ENCODE measurements at places on chromosomes 2 and 18. TPM values are rescaled to one million over a fixed set of nuclear protein-coding genes. Genes with fewer than 3 reads are reported as not detected.
A peak's percentile ranks its signal among the peaks of the same experiment; 100 is the strongest.

Gene SMIM21
- total RNA-seq = not detected

Gene CD207
- total RNA-seq = not detected

Gene XDH
- total RNA-seq = 0.15 TPM

GRCh38 chr2:232809349-232810124, 33.2 kb upstream of the KCNJ13 start:
- H3K27me3 ChIP-seq = no peaks in the 10 kb centered on the region
- H3K4me3 ChIP-seq = no peak overlapping the region
- H3K4me1 ChIP-seq = no peaks in the 10 kb centered on the region
- DNase-seq = no peak
- no peak overlapping the region for H3K27ac ChIP-seq

GRCh38 chr2:160647967-160648685, 154.5 kb upstream of the RBMS1 start:
- no peak overlapping the region for H3K27ac ChIP-seq
- no peaks in the 10 kb centered on the region for H3K4me1 ChIP-seq
- H3K36me3 ChIP-seq = no peaks in the 10 kb centered on the region

- peaks cover 16% of the 10 kb centered on the region for H3K4me1 ChIP-seq
- H3K4me3 ChIP-seq = no peak overlapping the region
- DNase-seq = peak; percentile 62
- no peaks in the 10 kb centered on the region for H3K27me3 ChIP-seq
- H3K27ac ChIP-seq = no peak overlapping the region
Observed at GRCh38 chr2:159035790-159036411, 67.5 kb downstream of the TANC1 start.

DNA sequence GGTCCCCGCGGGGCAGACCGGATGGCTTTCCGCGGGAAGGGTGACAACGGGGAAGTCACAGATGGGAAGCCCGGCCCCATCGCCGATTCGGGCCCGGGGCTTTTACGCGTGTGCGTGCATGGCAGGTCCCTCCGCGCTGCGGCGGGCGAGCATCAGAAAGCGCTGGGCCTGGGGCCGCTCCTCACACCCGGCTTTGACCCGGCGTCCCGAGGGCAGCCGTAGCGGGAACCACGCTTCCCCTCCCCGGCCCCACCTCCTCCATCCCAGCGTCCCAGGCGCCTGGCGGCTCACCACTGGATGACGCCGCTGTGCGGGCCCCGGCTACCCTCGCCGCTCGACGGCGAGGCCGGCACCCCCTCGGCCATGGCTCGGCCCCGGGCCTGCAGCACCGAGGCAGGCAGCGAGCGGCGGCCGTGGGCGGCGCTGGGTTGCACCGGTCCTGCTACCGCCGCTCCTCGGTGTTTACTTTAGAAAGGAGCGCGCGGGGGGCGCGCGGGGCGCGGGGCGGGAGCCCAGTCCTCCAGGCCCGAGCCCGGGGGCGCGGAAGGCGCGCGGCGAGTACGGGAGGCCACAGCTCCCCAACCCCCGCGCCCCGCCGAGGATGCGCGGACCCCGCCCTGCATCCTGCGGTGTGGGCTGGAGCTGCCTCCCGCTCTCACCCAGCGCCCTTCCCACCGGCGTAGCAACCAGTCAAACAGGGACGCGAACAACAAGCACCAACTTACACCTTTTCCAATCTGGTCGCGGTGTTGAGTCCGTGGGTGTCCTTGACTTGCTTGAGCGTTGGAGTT, 806 bp downstream of the RFX8 start:
- H3K4me1 ChIP-seq = no peaks in the 10 kb centered on the region
- no peaks in the 10 kb centered on the region for H3K27me3 ChIP-seq
- no peak for DNase-seq
- no peak overlapping the region for H3K4me3 ChIP-seq
- no peak overlapping the region for H3K27ac ChIP-seq

DNA sequence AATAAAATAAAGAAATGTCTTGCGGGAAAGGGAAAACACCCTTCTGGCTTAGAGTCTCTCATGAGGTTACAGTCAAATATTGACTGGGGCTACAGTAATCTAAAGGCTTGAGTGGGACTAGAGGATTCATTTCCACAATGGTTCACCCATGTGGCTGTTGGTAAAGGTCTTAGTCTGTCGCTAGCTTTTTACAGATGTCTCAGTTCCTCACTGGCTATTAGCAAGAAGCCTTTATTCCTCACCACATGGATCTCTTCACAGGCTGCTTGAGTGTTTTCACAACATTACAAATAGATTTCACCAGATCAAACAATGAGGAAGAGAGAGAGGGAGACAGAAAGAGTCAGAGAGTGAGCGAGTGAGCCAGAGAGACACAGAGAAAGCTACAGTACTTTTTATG, 8.3 kb upstream of the ZC3H15 start:
- no peaks in the 10 kb centered on the region for H3K36me3 ChIP-seq
- no peak for DNase-seq
- H3K27ac ChIP-seq = no peak overlapping the region
- H3K27me3 ChIP-seq = no peaks in the 10 kb centered on the region

DNA sequence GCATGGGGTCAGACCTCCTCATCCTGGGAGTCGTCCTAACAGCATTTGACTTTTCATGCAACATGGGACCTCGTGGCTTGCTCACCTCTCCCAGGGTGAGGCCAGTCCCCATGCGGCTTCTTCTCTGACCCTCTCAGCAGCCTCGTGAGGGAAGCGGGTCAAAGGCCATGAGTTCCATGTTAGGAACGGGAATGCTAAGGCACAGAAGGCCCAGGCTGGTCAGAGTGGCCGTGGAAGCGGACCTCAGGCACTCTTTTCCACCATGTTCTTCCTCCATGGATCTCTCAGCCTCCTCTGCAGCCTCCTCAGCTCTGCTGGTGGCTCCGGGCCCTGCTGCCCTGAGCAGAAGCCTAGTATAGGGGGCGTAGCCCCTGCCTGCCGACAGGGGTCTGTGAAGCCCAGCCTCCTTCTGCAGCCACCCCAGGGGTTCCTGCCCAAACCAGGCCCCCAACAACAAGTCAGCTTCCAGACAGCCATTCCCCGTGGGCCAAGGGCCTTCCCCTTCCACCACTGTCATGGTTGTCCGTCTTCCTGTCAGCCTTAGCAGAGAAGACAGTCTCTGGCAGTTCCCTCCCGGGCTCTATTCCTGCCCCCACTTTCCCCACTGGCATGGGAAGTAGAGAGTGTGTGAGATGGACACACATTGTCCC, 60.0 kb upstream of the OTOF start:
- DNase-seq = no peak
- no peaks in the 10 kb centered on the region for H3K27me3 ChIP-seq
- H3K36me3 ChIP-seq = no peaks in the 10 kb centered on the region
- no peak overlapping the region for H3K4me3 ChIP-seq
- no peaks in the 10 kb centered on the region for H3K4me1 ChIP-seq
- H3K27ac ChIP-seq = no peak overlapping the region

GRCh38 chr2:230869914-230870543, 5.3 kb downstream of the ITM2C start:
- no peak overlapping the region for H3K4me3 ChIP-seq
- H3K27me3 ChIP-seq = no peaks in the 10 kb centered on the region
- H3K4me1 ChIP-seq = peaks cover 14% of the 10 kb centered on the region

GRCh38 chr18:57009844-57010243, 137.0 kb upstream of the BOD1L2 start:
- H3K27ac ChIP-seq = no peak overlapping the region
- H3K4me3 ChIP-seq = no peak overlapping the region
- peaks cover 4% of the 10 kb centered on the region for H3K4me1 ChIP-seq
- DNase-seq = no peak

- H3K27ac ChIP-seq = no peak overlapping the region
- peaks cover 19% of the 10 kb centered on the region for H3K36me3 ChIP-seq
- H3K27me3 ChIP-seq = no peaks in the 10 kb centered on the region
Observed at GRCh38 chr18:9535430-9535991, 60.2 kb downstream of the RALBP1 start.

DNA sequence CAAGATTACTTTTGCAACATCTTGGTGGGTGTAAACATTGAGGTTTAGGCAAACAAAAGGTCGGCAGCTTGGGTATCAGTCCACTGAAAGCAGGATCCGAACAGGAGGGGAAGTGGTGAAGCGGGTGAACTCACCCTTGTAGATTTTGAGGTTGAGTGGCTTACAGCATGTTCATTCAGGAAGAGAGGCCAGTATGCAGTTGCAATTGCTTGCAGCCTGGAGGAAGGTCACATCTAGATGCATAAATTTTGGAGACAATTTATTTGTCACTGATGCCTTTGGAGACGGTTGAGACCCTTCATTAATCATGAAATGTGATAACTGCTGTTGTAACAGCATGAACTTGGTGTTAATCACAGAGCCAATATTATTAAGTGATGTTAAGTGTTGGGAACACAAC, 131.1 kb downstream of the LTBP1 start:
- H3K27ac ChIP-seq = no peak overlapping the region
- H3K27me3 ChIP-seq = no peaks in the 10 kb centered on the region
- DNase-seq = no peak
- H3K36me3 ChIP-seq = no peaks in the 10 kb centered on the region

GRCh38 chr2:15205562-15205961, 355.6 kb downstream of the NBAS start:
- H3K4me1 ChIP-seq = no peaks in the 10 kb centered on the region
- H3K27ac ChIP-seq = no peak overlapping the region
- no peak overlapping the region for H3K4me3 ChIP-seq
- no peak for DNase-seq
- H3K36me3 ChIP-seq = no peaks in the 10 kb centered on the region

- H3K27me3 ChIP-seq = no peaks in the 10 kb centered on the region
- DNase-seq = peak; percentile 23
- H3K27ac ChIP-seq = peak overlapping the region; percentile 22
- H3K4me3 ChIP-seq = no peak overlapping the region
- H3K36me3 ChIP-seq = no peaks in the 10 kb centered on the region
Observed at GRCh38 chr2:27980242-27980641, 89.7 kb downstream of the BABAM2 start.

- no peak overlapping the region for H3K27ac ChIP-seq
- H3K4me1 ChIP-seq = no peaks in the 10 kb centered on the region
- H3K4me3 ChIP-seq = no peak overlapping the region
Observed at GRCh38 chr18:47399475-47399874, 148.0 kb upstream of the SKOR2 start.

- no peak overlapping the region for H3K4me3 ChIP-seq
- no peak for DNase-seq
- no peaks in the 10 kb centered on the region for H3K36me3 ChIP-seq
- peaks cover 4% of the 10 kb centered on the region for H3K4me1 ChIP-seq
- no peak overlapping the region for H3K27ac ChIP-seq
Observed at GRCh38 chr2:108922141-108922915, 66.7 kb downstream of the EDAR start.

GRCh38 chr2:169849710-169850109, 22.5 kb downstream of the UBR3 start:
- H3K36me3 ChIP-seq = no peaks in the 10 kb centered on the region
- H3K27me3 ChIP-seq = no peaks in the 10 kb centered on the region
- DNase-seq = no peak
- H3K4me3 ChIP-seq = no peak overlapping the region
- no peak overlapping the region for H3K27ac ChIP-seq

- H3K27ac ChIP-seq = no peak overlapping the region
- no peak overlapping the region for H3K4me3 ChIP-seq
- DNase-seq = no peak
- no peaks in the 10 kb centered on the region for H3K36me3 ChIP-seq
Observed at GRCh38 chr2:133838642-133839365, 270.5 kb upstream of the NCKAP5 start.

DNA sequence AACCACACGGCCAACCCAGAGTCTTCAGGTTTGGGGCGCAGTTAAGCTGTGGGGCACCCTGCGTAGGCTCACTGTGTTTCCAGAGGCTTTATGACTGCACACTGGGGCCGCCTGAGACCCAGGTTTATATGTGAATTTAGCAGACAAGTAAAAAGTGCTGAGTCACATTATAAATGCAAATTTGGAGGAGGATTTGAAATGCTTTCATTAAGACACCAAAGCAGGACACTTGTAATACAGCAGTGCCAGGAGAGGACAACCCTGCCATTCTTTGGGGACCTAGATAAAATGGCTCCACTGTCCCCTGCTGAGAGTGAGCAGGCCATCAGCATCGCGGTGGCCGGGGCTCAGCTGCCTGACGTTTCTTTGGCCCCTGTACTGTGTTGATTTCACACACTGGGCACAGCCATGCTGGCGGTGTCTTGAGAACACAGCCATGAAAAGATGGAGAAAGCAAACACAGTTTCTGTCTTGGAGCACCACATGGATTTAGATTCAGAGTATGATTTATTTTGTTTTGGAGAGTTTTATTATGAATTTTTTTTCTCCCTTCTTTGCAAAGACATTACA, 10.2 kb downstream of the ACKR3 start:
- H3K4me3 ChIP-seq = no peak overlapping the region
- no peak for DNase-seq
- no peaks in the 10 kb centered on the region for H3K4me1 ChIP-seq
- no peak overlapping the region for H3K27ac ChIP-seq
- H3K27me3 ChIP-seq = peaks cover 23% of the 10 kb centered on the region
- no peaks in the 10 kb centered on the region for H3K36me3 ChIP-seq

GRCh38 chr2:46781468-46782189, 134.0 kb downstream of the MCFD2 start:
- no peaks in the 10 kb centered on the region for H3K36me3 ChIP-seq
- DNase-seq = no peak
- H3K4me1 ChIP-seq = peaks cover 16% of the 10 kb centered on the region
- no peak overlapping the region for H3K4me3 ChIP-seq

GRCh38 chr18:6730416-6731221, 1.1 kb downstream of the ARHGAP28 start:
- H3K4me3 ChIP-seq = no peak overlapping the region
- H3K27ac ChIP-seq = no peak overlapping the region
- no peaks in the 10 kb centered on the region for H3K36me3 ChIP-seq
- no peak for DNase-seq

Data from HCT116 (cell line).